ENCODE measurements at places on chromosomes 1 and 21.
A peak's percentile ranks its signal among the peaks of the same experiment; 100 is the strongest.

DNA sequence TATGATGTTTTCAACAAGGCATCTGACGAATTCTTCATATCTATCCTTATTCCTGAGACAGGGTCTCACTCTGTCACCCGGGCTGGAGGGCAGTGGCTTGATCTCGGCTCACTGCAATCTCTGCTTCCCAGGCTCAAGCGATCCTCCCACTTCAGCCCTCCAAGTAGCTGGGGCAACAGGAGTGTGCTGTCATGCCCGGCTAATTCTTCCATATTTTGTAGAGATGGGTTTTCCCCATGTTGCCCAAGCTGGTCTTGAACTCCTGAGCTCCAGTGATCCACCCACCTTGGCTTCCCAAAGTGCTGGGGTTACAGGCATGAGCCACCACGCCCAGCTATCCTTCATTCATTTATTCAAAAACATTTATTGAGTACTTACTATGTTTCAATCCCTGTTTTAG lies 8.0 kb downstream of the YY1AP1 start:
- no peak for DNase-seq

DNA sequence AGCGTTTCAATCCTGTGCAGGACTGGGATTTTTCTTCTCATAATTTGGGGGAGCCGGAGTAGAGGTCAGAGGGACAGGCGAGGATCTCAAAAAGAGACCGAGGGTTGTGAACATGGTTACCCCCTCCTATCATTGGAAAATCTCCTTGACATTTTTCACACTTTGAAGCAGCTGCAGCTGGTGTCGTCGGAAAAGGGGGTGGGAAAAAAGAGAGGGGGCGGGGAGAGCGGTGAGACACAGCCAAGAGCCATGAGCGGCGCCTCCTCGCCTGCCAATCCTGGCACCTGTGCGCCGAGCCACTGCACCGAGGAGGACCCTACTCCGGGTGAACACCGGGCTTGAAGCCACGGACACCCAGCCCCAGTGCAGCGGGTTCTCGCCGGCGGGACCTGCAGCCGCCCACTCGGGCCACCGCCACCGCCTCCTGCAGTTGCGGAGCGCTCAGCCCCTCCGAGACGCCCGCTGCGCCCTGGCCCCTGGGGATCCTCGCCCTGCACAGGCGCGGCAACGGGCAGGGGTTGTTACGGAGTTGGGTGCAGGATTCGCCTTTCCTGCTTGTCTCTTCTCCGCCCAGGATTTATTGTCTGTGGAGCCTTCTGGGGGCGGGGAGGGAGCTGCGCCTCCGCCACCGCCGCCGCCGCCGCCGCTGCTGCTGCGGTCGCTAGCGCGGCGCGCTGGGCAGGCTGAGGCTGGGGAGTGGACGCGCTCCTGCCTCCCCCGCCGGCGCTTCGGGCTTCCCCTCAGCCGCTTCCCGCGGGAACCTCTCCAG lies at the start of gene LRRC7:
TSS of gene LRRC7 (plus strand) at position 271 of the 769 bp plus-strand sequence. CDS start 718 bp downstream, outside the sequence.
- no peak for DNase-seq

DNA sequence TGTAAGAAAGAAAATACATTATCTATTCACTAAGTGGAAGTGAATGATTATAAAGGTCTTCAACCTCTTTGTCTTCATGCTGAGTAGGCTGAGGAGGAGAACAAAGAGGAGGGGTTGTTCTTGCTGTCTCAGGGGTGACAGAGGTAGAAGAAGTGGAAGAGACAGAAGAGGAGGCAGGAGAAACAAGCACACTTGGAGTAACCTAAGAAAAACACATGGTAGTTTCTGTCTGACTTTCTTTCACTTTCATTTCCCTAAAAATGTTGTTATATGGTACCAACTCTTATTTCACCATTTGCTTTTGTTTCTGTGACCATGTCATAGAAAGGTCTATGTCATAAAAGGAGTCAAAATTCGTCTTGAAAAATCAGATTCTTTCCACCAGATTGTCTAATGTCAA lies 696.6 kb upstream of the BRINP3 start:
- DNase-seq: no peak

GRCh38 chr1:246159279-246160227 lies 347.5 kb downstream of the SMYD3 start:
- DNase-seq: no peak

- DNase-seq: no peak
These were observed 80.8 kb downstream of the MORN1 start for GRCh38 chr1:2310332-2311183.

DNA sequence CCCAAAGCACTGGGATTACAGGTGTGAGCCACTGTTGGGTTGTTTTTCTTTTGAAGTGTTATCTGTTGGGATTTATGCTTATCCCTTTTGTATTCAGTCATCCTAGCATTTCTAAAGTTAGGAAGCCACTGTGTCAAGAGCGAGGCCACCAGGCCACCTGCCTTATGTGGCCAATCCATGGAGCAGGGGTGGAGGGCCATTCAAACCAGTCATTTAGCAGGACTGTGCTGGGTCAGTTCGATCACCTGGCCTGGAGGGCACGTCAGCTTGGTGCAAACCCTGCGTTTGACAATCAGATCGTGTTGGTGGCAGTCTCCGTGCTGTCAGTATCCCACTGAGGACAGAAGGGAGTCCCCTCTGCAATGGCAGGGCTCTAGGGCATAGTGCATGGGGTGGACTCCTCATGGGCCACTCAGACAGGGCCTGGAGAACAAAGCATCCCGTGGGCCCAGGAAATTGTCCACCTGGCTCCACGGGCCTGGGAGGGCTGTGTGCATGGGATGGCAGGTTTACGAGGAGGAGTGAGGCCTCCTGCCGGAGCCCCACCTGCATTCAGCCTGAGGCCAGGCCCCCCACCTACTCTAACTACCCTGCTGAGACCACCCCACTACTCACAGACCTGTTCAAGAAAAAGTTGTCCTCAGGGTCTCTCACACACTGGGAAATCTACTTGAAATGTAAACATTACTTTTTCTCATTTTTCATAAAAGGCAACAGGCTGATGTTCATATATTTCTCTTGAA lies 242.3 kb downstream of the SDCCAG8 start:
- no peak for DNase-seq

DNA sequence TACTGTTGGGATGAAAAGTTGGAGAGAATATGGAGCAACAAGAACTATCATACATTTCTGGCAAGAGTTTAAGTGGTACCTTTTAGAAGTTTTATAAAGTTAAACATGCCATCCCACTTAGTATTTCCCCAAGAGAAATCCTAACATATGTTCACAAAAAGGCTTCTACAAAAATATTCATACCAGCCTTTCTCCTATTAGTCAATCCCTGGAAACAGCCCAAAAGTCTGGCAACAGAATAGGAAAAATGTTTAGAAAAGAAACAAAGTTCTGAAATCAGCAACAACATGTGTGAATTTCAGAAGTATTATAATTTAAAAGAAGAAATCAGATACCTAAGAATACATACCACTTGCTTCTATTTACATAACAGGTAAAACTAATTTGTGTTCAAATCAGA lies 271.0 kb downstream of the DSCAM start:
- DNase-seq: no peak

GRCh38 chr1:19006000-19006399 lies 49.5 kb upstream of the IFFO2 start:
- DNase-seq: no peak

DNA sequence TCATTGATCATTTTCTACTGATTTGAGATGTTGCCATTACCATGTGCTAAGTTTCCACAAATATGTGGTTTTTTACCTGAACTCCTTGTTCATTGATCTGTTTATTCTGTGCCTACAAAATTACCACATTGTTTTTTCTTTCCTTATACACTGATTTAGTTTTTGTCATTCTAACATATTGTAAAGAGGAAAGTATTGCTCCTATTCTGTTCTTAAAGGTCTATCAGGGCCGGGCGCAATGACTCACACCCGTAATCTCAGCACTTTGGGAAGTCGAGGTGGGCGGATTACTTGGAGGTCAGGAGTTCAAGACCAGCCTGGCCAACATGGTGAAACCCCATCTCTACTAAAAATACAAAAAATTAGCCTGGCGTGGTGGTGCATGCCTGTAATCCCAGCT lies 75.1 kb downstream of the CAMTA1 start:
- DNase-seq: no peak

DNA sequence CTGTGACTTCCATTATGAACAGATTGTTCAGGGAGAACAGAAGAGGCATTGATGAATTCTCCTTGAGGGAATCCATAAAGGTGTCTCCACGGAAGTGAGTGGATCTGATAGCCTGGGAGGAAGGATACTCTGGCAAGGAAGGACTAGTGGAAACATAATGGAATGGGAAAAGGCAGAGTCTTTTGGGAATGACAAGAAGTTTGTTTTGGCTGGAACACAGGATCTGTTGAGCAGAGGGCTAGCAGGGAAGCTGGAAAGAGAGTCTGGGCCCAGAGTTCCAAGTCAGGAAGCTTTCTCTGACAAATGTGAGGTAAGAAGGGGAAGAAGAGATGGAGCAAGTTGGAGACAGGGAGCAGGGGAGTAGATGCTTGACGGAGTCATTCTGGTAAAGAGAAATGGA lies 8.1 kb downstream of the ADAMTS5 start:
- no peak for DNase-seq

DNA sequence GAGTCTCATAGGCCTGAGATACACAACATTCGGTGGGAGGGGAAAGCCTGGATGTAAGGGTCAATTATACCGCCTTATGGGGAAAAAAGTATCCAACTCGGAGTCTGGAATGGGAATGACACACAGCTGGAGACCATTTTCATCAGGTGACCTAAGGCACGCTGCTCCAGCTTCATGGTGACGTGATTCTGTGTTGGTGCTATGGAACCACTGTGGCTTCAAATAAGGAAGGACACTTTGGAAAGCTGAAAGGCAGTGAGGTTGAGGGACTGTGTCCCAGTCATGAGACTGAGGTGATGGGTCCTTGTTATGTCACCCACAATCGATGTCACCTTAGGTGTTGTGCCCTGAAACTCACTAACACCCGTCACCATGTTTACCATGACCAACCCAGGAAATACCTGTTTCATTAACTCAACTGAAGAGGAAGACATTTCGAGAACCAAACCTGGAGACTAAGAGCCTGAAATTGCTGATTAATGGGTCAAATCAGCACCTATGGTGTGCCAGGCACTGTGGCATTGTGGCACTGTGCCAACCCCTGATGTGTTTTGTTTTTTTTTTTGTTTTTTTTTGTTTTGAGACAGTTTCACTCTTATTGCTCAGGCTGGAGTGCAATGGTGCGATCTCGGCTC lies 54.5 kb downstream of the IRF2BP2 start:
- no peak for DNase-seq

DNA sequence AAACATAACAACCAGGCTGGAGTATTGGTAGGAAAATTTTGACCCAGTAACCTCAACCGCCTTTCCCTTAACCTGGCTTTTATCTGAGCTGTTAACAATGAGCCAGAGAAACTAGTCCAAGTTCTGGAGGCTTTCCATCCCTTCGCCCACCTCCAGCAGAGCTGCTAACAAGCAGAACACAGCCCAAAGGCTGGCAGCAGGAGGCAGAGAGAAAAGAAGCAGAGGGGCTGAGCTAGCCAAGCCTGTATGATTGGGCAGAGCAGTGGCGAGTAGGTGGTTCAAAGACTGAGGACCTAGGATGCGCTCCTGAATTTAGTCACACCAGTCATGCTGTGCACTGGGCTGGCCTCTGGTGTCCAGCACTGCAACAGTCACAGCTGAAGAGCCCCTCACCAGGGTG lies 123.0 kb downstream of the TNR start:
- no peak for DNase-seq

- no peak for DNase-seq
These were observed 5.8 kb downstream of the LRRC47 start for GRCh38 chr1:3790500-3790923.

DNA sequence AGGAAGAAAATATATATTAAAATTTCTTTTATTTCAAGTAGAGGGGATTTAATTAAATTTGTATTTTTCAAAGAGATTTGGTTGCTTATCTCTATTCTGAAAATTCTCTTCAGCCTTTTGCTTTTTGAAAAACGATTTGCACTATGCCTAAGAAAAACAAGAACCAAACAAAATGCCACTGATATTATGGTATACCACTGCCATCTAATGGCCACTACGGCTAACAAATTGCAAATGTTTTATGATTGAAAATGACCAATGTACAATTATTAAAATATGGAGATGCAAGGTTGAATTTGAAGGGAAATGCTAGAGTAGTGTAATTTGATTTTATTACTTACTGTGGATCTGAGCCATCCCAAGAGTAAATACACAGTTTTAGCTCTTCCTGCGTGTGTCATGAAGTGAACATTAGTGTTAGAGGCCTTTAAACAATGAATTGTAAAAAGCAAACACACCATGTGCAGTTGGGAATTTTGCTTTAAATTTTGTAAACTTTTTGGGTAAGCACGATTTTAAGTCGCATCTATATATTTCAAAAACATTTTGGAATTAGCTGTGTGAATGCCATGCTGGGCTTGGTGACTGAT lies 137.4 kb upstream of the USP25 start:
- DNase-seq: peak; percentile 21

- no peak for DNase-seq
These were observed 397.2 kb downstream of the DUSP10 start for GRCh38 chr1:221344693-221345092.

DNA sequence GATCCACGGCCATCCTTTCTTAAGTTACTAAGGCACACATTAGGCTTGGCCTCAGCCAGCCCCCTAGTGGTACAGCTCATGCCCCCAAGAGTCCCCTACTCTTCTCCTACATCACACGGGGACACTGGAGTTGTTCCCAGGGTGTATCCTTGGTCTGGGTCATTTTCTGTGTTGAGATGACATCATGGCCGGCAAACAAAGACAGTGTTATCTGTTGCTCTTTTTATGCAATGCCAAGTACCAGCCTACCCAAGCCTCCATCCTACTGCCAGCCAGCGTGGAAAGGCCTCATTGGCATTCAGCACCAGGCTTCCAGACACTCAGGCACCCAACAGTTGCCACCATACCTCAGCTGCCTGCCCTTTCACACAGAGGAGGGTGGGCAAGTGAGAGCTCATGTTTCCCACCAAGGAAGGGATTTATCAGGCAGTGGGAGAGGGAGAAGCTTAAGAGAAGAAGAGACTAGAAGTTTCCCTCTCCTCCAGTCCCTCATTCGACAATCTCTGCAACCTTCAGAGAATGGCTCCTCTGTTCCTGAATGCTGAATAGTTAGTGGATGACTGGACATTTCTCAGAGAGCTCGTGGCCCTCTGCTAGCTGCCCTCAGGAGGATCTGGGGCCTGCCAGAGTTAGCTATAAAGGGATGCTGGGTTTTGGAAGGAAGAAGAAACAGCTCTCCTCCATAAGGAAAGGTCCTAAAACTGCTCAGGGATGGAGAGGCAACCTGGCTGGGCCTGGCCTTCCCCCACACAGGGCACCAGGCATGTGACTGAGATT lies 17.7 kb downstream of the CBR1 start:
- no peak for DNase-seq

GRCh38 chr1:55244476-55245099 lies 29.4 kb upstream of the USP24 start:
- no peak for DNase-seq

DNA sequence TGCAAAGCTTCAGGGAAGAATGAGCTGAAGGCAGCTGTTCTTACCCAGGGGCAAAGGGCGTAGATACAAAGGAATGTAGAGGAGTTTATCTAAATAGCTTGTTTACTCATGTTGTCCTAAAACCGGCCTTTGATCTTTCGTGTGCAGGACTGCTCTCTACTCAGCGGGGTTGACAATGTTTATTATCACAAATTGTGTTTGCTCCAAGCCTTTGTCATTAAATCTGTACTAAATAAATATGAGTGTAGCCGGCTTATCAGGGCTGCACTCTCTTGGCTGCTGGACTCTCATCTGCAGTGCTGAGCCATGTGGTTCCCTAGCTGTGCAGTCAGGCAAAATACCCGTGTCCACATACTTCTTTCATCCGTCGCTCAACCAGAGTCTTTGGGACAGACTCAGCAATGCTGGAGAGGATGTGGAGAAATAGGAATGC lies 199.0 kb downstream of the LBR start:
- DNase-seq: no peak

- DNase-seq: no peak
These were observed 560 bp downstream of the PADI2 start for GRCh38 chr1:17118706-17119075.

Data from NCI-H1417 treated with DMSO at 0.1 percent for 48 hours (cell line).